Fibroblast of upper back skin (primary cell): ENCODE measurements at places on chromosomes 16 and 17.

- no peak for DNase-seq
These were observed 8.7 kb upstream of the UBE2G1 start for GRCh38 chr17:4375039-4375748.

GRCh38 chr17:47741793-47742145 is 8.7 kb downstream of the TBX21 start:
- DNase-seq: peak; percentile 10

- DNase-seq: no peak
These were observed 107.3 kb upstream of the CDH5 start for GRCh38 chr16:66258916-66259845.

- no peak for DNase-seq
These were observed 21.9 kb downstream of the KCNJ2 start for GRCh38 chr17:70190959-70191805.

DNA sequence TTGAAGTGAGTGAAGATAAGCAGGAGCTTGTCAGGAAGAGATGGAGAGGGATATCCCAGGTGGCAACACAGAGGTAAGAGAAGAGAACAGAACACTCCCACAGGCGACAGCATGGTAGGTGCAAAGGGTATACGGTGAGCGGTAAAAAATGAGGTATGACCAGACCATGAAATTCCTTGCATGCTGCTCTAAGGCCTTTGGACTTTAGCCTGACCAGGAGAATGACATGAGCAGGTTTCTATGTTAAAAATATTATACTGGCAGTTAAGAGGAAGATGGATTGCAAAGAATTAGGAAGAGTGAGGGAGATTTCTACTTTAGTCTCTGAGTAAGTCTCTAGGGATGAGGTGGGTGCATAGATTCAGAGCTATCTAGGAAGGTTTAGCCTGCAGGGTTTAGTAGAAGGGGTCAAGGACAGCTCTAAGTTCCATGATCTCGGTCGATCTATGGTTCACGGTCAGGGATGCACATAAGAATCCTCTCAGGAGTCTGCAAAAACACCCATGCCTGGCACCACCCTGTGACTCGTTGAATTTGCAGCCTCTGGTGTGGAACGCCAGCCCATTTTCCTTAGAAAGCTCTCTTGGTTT is 65.7 kb downstream of the HLF start:
- DNase-seq: no peak

DNA sequence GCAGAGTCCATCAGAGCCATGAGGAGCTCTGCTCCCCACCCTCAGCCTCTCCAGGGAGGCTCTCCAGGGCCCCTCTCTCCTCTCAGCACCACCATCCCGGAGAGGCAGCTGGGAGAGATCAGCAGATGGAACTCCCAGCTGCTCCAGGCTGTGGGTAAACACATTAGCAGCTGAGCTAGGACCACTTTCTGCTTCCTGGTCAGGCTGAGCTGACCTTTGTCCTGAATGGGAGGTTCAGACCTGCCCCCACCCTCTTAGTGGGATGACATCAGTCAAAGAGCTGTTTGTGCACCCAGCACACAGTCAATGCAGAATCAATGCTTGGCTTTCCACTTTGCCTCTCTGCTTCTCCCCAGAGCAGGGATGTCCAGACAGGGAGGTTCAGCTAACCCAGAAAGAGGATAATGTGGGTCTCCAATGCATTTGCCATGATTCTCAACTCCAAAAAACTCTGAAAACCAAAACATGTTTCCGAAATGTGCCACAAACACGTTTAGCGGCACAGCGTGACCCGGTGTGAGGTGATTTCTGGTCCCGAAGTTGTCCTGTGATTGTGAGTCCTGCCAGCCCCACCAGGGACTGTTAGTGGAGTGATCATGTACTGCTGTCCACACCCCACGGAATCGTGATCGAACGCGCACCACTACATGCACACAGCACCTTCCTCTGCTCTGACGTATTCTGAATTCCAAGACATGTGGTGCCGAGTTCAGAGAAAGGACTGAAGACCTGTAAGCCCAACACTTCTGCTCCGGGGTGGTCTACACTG is 6.7 kb downstream of the GPR142 start:
- DNase-seq: no peak

DNA sequence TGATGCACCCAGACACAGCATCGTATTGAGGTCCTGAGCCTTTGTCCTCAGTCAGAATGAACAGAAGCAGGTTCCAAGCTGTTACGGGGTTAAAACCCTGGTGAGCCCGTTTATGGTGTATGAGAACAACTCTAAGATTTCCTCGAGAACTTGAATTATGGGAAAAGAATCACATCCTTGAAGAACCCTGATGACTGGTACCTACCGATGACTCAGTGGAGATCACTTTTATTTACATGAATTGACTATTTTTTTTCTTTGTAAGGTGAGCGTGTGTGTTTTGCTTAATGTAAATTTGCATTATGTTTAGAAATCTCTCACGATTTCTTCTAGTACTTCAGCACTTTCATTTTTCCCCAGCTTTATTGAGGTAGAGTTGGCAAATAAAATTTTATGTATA is 3.3 kb upstream of the KRTAP4-4 start:
- DNase-seq: no peak

DNA sequence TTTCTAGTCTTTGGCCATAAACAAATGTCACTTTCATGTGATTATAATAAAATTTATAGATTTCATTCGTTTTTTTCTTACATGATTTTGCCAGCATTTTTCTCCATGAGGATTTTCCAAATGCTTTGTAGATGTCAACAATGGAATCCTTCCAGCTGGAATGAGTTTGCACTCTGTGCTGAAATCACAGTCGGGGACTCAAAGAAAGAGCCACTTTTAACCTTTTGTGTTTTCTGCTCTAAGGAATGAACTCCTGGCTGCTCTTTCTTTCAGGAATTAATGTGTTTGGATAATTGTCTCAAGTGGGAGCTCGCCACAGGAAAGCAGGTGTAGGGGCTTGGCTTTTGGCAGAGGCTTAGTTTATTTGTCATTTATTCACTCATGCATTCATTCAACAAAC is 372.3 kb upstream of the SALL1 start:
- peak; percentile 30 for DNase-seq

GRCh38 chr17:16512011-16512410 is 20.0 kb upstream of the LRRC75A start:
- DNase-seq: no peak

- no peak for DNase-seq
These were observed 22.1 kb upstream of the EVPL start for GRCh38 chr17:76049239-76049638.

GRCh38 chr17:43003542-43004172 is 2.9 kb upstream of the IFI35 start:
- peak; percentile 55 for DNase-seq

- DNase-seq: no peak
These were observed 148.2 kb downstream of the SNX29 start for GRCh38 chr16:12124742-12125141.

- DNase-seq: no peak
These were observed 2.4 kb upstream of the CACNA1G start for GRCh38 chr17:50558091-50558490.
